Ascending aorta (tissue), 2 donors: ENCODE measurements at places on chromosomes 11 and 22.

DNA sequence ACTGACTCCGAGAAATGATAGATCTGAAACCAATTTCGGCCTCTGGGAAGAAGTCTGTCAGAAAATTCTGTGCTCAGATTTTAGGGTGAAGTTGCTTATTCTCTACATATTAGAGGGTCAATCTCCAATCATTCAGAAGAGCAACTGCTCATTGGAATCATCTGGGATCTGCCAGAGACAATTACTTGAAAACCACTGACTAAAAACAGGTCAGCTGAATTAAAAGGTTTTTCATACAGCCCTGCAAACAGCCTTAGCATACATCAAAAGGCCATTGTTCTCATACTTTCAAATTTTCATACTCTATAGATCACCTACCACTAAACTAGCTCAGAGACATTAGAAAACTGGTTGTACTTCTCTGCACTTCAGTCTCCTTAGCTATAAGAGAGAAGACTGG is 289.7 kb upstream of the PITPNB start:
- DNase-seq, result no peak

GRCh38 chr11:17952487-17952886 is 60.4 kb downstream of the SERGEF start:
- DNase-seq, result no peak

DNA sequence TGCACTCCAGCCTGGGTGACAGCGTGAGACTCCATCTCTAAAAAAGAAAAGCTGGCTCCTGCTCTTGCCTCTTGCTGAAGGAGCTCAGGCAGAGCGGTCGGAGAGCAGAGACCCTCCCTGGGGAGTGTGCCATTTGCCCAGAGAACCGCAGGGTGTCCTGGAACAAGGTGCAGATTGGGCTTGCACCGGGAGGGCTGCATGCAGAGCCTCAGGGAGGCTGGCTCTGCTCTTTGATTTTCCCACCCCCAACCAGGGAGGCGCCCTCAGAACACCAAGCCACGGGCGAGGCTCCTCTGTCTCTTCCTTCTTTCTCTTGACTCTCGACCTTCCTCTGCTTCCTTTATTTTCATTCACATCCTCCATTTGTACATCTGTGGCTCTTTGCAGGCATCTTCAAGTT is 889.1 kb downstream of the OPCML start:
- DNase-seq, result no peak

GRCh38 chr22:45576730-45577464 is 74.2 kb downstream of the FBLN1 start:
- DNase-seq, result no peak

DNA sequence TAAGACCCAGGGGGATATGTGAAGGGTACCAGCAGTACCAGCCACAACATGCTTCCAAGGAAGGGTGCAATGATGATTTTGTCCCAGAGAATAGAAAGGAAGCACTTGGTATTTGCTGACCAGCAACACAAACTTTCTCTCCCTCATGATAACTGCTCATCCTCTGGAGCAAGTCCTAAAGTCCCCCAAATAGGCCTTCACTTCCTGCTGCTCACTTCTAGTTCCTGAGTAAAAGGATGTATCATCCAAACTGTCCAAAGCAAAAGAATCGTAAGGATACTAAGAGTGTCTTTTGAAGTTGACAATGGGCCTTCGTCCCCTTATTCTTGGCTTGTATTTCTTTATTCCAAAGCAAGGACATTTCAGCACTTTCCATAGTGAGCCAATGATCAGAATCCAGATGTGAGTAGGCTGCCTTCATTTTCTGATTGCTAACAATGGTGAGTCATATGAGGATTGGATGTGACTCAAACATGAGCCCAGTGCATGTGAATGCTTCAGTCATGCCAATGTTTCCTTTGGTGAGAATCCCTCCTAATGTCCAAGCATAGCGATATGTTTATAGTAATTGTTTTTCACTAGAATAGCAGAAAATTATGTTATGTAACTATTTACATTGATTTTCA is 243.4 kb upstream of the POU2AF2 start:
- no peak for DNase-seq

DNA sequence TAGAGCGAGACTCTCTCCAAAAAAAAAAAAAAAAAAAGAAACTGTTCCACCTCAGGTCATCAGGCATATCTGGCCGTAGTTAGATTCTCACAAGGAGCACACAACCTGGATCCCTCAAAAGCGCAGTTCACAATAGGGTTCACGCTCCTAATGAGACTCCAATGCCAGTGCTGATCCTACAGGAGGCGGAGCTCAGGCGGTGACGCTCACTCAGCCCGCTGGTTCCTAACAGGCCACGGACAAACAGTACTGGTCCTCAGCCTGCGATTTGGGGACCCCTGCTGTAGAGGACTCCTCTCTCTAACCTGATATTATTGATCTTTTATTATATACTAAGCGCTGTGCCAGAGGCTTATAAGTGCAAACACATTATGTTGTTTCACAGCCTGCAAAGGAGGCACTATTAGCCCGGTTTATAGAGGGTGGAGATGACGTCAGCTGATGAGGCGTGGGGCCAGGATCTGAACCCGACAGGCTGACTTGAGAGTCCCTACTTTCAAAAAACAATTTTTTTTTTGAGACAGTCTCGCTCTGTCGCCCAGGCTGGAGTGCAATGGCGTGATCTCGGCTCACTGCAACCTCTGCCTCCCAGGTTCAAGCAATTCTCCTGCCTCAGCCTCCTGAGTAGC is 4.9 kb upstream of the MAFF start:
- DNase-seq, result no peak

GRCh38 chr11:65952052-65952521 is 6.8 kb downstream of the TSGA10IP start:
- no peak for DNase-seq

DNA sequence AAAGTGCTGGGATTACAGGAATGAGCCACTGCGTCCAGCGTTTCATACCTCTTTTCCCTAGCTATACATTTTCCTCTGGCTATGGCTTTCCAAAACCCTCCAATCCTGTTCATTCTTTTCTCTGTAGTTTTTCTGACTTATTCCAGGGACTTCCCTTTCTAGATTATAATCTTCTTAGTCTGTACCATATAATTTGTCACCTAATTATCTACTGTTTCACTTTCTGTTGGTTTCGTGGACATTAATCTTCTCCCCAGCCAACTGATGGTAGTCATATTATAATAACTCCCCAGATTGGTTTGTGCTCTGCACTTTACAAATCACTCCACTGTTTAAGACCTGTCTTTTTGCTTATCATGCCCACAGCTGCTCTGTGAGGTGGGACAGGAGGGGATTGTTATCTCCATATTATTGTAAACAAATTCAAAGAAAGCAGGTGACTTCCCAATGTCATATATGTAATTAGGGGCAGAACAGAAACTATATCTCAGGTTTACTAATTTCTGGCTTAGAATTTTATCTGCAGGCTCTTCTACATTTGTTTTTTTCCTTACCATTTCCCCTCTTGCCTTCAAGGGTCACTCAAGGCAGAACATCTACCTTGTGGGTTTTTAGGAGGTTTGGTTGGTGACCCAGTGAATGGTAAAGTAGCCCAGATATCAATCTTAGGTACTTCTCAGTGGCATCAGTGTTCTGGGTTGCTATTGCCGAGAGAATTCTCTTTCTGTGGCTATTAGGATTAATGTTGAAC is 23.9 kb downstream of the STIM1 start:
- no peak for DNase-seq

DNA sequence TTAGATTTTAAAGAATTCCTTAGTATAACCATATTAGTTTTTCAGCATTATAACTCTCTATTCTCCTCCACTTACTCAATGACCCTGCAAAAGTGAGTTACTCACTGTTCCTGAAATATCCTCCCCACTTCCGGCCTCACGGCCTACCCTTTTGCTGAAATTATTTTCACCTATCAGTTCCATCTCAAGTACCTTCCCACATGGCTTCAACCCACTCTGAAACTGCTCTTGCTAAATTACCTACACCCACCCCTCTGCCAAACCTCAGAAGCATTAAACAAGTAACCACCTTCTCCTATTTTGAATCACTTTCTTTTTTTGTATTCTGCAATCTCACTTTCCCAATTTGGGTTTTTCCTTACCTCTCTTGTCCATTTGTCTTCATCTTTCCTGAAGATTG is 37.7 kb downstream of the OR5P2 start:
- DNase-seq, result no peak

DNA sequence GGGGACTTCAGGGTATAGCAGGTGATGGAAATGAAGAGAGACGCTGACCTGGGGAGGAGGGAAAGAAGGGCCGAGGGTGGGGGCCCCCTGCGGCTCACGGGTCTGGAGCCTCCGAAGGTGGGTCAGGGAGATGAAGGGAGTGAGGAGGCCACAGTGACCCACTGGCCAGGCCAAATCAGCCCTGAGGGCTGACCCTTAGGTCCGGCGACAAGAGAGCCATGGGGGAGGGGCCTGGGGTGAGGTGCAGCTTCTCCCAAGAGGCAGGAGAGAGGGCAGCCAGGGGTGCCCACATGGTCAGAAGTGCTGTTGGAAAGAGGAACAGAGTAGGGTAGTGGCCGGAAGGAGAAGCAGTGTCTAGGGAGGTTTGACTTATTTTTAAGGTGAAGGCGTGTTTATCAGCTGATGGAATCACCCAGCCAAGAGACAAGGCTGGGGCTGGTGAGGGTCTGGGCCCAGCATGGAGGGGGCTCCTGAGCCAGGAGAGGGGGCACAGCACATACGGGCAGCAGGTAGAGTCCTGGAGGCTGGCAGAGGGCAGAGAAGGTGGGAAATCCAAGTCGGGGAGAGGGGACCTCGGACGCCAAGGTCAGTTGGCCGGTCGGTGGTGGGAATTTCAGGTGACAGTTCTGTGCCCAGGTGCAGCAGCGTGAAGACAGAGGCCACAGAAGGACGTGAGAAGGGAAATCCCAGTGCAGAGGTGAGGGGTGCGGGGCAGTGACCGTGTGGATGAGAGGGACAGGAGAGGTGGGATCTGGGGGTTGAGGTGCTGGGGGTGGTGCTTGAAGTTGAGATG is 49.0 kb downstream of the LINC01488 start:
- peak; percentile 62 for DNase-seq

DNA sequence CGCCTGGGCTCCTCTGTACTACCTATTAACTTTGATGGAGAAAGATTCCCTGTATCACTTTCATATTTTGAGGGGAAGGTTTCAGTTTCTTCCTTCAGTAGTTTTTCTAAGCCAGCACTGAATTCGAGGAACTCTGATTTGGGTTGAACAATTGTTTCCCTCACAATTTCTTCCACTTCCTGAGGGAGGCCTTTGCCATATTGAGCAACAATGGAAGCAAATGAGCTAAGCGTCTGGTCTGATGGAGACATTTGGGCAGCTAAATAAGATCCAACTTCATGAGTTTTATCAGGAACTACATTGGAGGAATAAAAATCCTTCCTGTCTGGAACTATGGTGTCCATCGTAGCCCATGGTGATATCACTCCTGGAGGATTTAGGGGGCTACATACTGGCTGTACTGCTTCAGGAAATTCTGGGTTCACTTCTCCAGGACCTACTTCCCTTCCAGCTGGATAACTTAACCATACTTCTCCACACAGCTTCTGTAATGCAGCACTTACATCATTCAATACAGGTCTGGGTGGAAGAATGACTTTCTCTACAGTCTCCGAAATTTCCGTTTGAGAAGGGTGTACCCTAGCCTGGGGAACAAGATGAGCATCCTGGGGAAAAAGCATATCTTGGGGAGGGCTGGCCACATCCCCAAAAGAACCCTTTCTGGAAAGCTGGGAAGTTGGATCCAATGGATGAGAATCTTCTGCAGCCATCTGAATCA is 38.9 kb upstream of the CCDC89 start:
- no peak for DNase-seq

DNA sequence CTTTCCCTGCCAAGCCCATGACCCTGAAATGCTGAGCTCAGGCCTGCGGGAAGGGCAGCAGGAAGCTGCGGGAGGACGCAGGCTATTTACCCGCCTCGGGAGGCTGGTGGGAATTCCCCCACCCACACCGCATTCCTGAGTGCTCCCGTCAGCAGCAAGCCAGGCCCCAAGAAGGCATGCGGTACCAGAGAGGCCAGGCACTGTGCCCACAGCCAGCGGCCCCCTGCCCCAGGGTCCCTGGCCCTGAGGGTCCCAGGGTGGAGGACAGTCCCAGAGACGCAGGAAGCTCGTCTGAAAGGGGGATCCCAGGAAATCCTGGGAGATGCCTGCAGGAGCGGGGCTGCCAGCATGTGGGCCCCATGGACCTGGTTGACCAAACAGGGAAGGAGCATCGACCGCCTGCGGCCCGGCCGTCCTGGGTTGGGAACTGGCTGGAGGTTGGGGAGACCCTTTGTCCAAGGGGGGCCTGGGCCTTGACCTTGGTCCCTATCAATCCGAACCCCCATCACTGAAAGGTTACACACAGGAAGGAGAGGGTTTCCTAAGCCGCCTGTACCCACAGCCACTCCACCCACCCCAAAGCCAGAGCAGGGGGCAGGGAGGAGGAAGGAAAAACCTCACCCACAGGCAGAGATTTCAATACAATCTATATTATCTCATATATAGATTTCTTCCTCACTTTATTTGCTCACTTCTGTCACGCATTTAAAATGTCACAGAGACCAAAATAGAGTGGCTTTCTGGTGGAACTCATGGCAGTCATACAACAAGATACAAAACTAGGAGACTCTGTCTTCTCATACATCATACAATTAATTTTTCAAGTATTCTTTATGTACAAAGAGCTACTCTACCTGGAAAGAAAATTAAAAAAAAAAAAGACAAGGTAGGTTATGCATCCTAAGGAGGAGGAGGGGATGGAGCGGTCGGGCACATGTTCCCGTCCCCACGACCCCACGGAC is 17.1 kb downstream of the MAFF start:
- peak; percentile 44 for DNase-seq

- no peak for DNase-seq
Measured at GRCh38 chr11:65785319-65786007, 1.4 kb upstream of the OVOL1 start.

DNA sequence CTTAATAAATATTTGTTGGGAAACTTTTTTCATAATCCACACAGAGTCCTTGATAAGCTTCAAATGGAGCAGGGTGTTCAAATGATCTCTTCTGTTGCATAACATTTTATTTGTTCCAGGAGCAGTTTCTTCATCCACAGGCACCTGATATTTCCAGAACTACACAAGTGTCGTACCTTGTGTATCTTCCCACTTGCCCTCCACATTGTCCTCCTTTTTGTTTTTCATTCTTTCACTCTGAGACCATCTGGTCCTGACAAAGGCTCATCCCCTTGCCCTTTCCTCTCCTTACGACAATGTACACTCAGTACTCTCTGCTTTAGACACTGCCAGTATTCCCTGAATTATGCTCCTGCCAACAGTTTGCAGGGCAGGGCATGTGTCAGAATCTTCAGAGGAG is 5.2 kb upstream of the AMOTL1 start:
- no peak for DNase-seq

- no peak for DNase-seq
Measured at GRCh38 chr11:134101282-134101681, 32.4 kb downstream of the JAM3 start.

DNA sequence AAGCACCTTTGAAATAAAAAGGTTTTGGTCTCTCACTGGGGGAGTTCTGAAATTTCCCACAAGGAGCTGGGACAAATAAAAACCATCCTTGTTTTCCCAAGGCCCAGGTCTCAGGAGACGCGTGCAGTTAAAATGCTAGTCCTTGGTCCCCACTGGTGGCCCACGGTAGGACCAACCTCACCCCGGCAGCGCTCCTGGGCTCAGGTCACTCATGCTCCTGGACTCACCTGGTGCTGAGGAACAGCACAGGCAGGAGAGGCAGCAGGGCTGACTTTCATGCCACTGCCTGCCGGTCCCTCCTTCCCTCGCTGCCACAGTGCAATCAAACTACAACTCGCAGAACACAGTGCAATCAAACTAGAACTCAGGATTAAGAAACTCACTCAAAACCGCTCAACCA is 356.8 kb upstream of the CCDC179 start:
- no peak for DNase-seq
